ENCODE measurements at places on chromosomes 1 and 21.

- no peak for DNase-seq
Observed at GRCh38 chr1:29657816-29658215, 421.5 kb downstream of the PTPRU start.

DNA sequence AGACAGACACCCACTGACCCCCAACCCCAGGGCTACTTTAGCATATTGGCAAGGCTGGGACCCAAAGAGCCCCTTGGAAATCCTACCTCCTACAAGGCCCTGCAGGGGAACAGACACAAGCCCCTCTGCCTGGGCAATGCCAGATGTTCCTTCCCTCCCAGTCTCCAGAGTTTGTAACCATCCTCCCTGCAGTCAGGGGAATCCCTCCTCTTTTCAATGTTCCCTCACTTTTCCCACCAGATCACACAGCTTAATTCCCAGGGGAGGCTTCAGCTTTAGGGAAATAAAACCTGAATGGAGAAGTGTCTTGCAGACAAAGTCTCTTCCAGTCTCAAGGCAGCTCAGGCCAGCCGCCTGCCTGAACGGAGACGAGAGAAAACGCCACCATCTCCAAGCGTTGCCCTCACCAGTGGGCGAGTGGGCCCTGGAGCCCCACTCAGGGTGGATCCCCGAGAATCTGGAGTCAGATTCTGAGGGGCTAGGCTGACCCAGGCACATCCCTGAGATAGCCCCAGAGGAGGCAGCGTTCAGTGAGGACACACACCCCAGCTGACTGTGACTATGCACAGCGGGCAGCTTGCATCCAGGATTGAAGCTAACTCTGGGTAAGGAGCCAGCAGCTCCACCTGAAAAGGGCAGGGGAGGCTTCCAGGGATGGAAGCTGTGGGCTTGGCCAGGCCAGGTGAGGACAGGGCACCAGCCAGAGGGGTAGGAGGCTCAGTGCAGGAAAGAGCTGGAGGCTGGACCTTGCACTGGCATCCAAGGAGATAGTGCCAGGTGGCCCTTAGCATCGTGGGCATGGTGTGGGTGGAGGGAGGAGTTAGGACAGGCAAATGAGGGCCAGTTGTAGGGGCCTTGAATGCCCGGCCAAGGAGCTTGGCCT is 44.0 kb upstream of the ZC3H12A start:
- DNase-seq = no peak

DNA sequence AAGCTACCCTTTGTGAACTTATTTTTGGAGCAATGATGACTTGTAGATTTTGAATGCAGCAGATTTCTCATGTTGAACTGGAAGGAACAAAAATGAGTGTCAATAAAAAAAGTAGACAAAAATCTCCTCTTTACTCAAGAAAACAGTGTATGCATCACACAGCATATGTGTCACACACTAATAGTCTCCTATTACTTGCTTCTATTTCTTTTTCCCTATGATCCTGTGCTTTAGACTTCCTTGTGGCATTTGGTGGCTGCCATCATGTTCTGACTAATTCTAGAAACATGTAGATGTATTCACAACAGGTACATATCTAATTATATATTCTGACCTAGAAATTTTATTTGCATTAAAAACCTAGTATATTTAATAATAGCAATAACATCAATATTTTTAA is 14.3 kb downstream of the RC3H1 start:
- DNase-seq = no peak

DNA sequence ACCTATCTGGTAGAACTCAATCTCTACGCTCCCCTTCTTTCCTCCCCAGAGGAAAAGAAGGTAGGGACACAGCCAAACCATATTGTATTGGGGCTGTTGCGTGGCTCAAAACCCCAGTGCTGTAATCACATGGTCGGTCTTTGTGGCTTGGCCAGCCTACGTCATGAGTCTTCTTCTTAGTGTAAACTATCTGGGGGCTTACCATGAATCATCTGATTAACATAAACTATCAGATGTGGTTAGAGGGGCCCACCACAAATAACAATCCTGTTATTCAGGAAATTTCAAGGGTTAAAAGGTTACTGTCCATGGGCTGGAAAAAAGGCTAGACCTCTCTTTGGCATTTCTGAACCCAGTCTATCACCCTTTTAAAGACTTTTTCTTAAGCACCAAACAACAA is 49.5 kb upstream of the GPR52 start:
- no peak for DNase-seq

DNA sequence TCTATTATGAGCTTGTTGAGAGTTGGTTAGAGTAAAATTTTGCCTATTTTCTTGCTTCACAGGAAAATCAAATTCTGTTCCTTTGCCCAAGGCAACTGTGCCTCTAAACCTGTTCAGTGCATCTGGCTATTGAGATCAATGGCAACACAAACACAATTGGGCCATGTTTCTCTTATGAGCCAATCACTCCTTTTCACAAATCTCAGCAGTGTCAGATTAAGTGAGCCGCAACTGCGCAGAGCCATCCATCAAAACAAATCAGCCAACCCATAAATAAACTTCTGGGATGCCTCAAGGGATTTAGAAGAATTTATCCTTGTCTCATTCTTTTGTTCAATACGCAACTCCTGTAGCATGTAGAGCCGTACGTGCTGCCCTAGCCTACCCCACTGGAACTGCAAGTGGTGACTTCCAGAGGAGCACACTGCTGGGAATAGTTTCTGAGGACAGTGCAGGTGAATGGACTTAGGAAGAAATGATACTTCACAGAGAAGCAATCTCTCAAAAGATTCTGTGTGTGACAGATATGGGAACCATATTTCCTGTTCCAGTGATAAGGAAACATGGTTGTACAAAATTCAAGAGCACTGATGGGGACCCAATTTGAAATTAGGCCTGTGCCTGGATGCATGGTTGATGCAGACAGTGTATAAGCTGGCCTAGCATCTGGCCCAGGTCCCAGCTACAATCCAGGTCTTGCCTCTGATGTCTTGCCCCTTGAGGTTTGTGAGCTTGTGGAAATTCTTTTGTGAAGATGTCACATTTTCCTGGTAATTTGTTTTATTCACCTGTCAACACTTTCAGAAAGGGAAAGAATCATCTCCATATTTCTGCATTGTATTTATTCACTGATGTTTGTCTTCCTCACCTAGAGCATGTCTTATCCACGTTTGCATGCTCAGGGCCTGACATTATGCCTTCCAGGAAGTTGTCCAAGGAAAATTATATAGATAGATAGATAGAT is 166.2 kb downstream of the URB2 start:
- DNase-seq = no peak

DNA sequence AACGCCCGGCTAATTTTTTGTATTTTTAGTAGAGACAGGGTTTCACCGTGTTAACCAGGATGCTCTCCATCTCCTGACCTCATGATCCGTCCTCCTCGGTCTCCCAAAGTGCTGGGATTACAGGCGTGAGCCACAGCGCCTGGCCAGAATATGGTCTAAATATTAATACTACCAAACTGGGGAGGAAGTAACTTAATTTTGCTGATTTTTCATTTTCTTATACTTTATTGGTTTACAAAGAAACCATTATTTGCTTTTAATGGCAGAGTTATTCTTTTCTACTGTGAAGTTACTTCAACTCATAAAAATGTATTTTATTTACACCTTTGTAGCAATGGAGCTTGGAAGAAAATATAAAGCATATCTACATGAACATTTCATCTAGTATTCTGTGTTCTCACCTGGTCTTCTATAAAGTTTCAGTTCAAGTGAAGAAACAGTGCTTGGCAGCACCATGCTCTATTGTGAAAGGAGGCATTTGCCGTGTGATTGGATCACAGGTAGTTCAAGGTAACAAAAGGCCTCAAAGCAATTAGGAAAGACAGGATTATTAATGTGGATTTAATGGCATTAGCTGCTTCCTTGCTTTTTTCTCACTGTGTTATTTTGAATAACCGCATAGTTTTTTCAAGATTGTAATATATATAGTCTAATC is 13.6 kb downstream of the GBP1 start:
- DNase-seq = no peak

GRCh38 chr1:234120327-234120944 is 216.0 kb downstream of the SLC35F3 start:
- no peak for DNase-seq

DNA sequence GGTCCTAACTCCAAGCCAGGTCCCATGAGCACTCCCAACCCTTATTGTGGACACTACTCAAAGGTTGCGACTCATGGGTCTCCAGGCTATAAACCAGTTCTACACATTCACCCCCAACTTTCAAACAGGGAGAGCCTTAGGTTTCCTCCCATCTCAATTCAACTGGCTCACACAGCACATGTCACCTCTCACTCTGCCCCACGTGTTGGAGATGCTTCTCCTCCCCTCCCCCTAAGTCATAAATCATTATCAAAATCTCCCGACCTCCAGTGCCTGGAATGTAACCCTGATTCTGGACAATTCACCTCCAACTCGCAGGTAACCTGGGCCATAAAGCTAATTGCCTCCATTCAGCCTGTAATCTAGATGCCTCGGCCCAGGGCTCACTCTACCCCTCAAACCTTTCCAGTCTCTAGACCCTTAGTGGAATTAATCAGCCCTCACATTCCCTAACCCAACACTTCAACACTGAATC is 595 bp downstream of the AK2 start:
- no peak for DNase-seq

GRCh38 chr1:59079434-59080140 is 217.3 kb upstream of the FGGY start:
- no peak for DNase-seq
